NCI-H1930 (cell line): ENCODE measurements at places on chromosomes 3 and 15.

DNA sequence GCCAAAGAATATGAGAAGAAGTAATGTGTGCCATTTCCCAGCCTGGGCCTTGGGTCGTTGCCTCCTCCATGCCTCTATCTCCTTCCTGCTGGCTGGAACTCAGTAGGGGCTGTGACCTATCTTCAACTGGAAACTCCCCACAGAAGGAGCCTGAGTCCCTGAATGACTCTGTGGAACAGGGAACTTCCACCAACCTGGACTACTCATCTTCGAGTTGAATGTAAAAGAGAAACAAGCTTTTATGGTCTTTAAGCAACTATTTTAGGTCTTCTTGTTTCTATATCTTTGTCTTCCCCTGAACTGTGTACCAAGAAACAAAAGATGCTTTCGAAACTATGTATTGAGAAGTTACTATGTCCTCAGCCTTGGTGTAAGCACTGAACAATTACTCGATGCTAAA, 355.3 kb upstream of the NR2F2 start:
- DNase-seq, result no peak

DNA sequence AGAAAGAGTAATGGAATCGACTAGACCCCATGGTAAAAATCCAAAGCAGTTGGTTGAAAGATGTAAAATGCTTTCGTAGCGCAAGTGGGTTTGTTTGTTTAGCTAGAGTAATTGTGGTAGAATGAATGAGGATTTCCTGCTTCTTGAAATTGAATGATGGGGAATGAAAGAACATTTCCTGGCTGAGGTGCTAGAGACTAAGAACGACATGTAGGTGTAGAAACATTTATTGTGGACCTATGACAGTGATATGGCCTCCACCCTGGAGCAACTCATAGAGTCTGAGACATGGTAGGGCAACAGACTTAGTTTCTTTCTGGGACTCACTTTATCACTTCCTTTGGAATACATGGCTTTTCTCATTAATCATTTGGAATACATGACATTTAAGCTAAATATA, 467.6 kb upstream of the CFAP20DC start:
- DNase-seq, result no peak

GRCh38 chr3:14373753-14374376, 28.5 kb upstream of the SLC6A6 start:
- no peak for DNase-seq

DNA sequence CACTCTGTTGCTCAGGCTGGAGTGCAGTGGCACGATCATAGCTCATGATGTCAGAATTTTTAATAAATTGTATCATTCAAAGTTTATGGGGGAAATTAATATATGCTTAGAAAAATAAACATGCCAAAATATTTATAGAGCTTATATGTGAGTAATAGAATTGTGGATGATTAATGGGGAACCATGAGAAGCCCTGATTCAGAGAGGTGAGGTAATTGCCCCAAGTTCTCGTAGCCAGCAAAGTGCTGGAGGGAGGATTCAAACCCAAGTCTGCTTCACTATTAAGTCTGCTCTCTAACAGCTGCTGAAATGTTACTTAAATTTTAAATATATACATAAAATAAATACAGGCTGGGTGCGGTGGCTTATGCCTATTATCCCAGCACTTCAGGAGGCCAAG, 26.2 kb upstream of the IGF2BP2 start:
- no peak for DNase-seq
